ENCODE measurements at places on chromosomes 3 and 15.

GRCh38 chr3:134838599-134838998 lies 43.5 kb downstream of the EPHB1 start:
- H3K36me3 ChIP-seq = no peaks in the 10 kb centered on the region
- H3K27me3 ChIP-seq = no peaks in the 10 kb centered on the region
- H3K4me1 ChIP-seq = no peaks in the 10 kb centered on the region
- no peak overlapping the region for H3K4me3 ChIP-seq

DNA sequence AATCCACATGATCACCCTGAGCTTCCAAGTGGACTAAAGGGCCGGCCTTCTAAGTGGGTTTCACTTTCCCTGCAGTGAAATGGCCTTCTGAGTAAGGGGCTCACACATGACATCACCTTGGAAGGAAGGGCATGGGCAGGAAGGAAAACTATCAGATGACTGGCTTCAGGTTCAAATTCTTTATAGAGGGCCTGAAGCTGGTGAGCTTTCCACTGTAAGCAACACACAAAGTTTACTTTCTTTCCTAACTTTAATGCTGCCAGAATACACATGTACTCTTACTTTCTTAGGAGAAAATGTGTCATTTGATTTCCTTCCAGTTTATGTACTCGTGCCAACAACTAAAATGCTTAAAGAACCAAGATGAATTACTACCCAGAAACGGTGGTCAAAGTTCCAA lies 475.6 kb downstream of the FOXP1 start:
- no peaks in the 10 kb centered on the region for H3K36me3 ChIP-seq
- H3K4me1 ChIP-seq = peaks cover 73% of the 10 kb centered on the region
- no peak overlapping the region for H3K4me3 ChIP-seq
- DNase-seq = no peak
- no peaks in the 10 kb centered on the region for H3K27me3 ChIP-seq

GRCh38 chr3:175670557-175670956 lies 811.4 kb downstream of the NAALADL2 start:
- H3K36me3 ChIP-seq = no peaks in the 10 kb centered on the region
- no peaks in the 10 kb centered on the region for H3K27me3 ChIP-seq
- H3K4me1 ChIP-seq = no peaks in the 10 kb centered on the region
- no peak overlapping the region for H3K27ac ChIP-seq

DNA sequence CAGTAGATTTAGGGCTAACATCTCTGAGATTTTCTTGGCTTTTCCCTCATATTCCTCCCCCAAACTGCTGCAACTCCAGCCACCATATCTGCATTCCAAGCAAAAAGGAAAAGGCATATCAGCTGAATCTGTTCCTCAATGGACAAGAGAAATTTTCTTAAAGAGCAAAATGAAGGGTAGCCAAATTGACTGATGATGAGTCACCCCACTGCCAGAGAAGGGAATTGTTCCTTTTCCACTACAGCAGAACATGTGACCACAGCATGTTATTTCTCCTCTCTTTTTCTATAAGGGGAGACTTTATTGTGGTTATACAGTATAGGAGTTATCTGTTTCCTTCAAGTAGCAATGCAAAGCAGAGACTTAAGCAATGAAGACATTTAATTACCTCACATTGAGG lies 172.5 kb downstream of the MTHFS start:
- no peak overlapping the region for H3K4me3 ChIP-seq
- H3K4me1 ChIP-seq = no peaks in the 10 kb centered on the region
- no peak for DNase-seq
- H3K27ac ChIP-seq = no peak overlapping the region
- H3K36me3 ChIP-seq = no peaks in the 10 kb centered on the region

GRCh38 chr15:63869371-63870042 lies 35.8 kb upstream of the HERC1 start:
- no peaks in the 10 kb centered on the region for H3K4me1 ChIP-seq
- no peak overlapping the region for H3K27ac ChIP-seq
- H3K27me3 ChIP-seq = no peaks in the 10 kb centered on the region
- no peak for DNase-seq
- no peaks in the 10 kb centered on the region for H3K36me3 ChIP-seq

- no peak for DNase-seq
- no peak overlapping the region for H3K27ac ChIP-seq
- H3K4me3 ChIP-seq = no peak overlapping the region
- no peaks in the 10 kb centered on the region for H3K27me3 ChIP-seq
Measured at GRCh38 chr3:63349583-63350573, 71.8 kb downstream of the SYNPR start.

- H3K4me3 ChIP-seq = no peak overlapping the region
- H3K27ac ChIP-seq = no peak overlapping the region
- H3K27me3 ChIP-seq = no peaks in the 10 kb centered on the region
- H3K36me3 ChIP-seq = no peaks in the 10 kb centered on the region
Measured at GRCh38 chr3:159252274-159252673, 450.4 kb downstream of the MFSD1 start.

DNA sequence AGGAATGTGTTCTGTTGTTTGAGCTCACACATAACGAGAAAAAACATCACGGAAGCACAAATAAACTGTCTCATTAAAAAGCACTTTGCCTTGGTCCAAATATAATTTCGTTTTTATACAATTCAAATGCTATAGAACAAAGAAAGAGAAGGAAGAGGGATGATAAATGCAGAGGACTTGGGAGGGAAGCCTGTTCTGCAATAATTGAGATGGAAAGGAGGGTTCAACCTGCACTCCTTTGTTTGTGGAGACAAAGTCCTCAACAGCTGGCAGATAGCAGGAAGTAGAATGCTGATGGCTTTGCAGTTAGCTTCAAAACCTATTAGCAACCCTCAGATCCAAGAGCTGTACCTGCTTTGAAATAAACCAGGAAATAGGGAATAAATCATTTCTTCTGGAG lies 1010.8 kb downstream of the FHIT start:
- no peak overlapping the region for H3K4me3 ChIP-seq
- H3K27ac ChIP-seq = no peak overlapping the region
- no peaks in the 10 kb centered on the region for H3K36me3 ChIP-seq
- no peak for DNase-seq
- H3K27me3 ChIP-seq = no peaks in the 10 kb centered on the region

DNA sequence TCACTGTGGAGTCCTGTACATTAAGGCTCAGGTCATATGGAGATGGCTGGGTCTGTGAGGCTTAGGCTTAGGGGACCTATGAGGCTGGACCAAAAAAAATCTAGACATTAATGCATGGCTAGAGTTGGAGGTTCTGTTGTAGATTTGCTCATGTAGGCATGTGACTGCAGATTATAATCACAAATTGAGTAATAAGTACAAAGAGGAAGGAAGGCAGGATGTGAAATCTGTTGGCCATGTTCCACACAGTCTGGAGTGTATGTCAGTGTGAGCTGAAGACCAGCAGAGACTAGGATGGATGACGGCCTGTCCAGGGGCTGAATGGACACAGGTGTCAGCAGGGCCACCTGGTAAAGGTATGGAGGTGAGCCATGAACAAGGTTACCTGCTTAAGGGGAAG lies at the start of gene ST3GAL6:
ST3GAL6 (plus strand) TSS at position 265 of the 400 bp plus-strand sequence. CDS start 5,101 bp downstream, outside the sequence.
- no peak within 1 kb of the TSS for H3K4me3 ChIP-seq
- H3K27me3 ChIP-seq = no peaks in the 10 kb centered on the region
- DNase-seq = peak; percentile 1
- H3K4me1 ChIP-seq = no peaks in the 10 kb centered on the region

GRCh38 chr3:71681224-71681668 lies 44.0 kb downstream of the EIF4E3 start:
- H3K27me3 ChIP-seq = no peaks in the 10 kb centered on the region
- H3K4me3 ChIP-seq = no peak overlapping the region
- no peaks in the 10 kb centered on the region for H3K36me3 ChIP-seq
- peaks cover 31% of the 10 kb centered on the region for H3K4me1 ChIP-seq
- no peak for DNase-seq

- H3K4me3 ChIP-seq = no peak overlapping the region
- peak overlapping the region; percentile 16 for H3K27ac ChIP-seq
- no peaks in the 10 kb centered on the region for H3K36me3 ChIP-seq
- no peaks in the 10 kb centered on the region for H3K27me3 ChIP-seq
- DNase-seq = no peak
Measured at GRCh38 chr3:100024520-100025303, 89.6 kb downstream of the FILIP1L start.

GRCh38 chr15:31788104-31788503 lies 242.2 kb upstream of the CHRNA7 start:
- H3K36me3 ChIP-seq = no peaks in the 10 kb centered on the region
- no peak overlapping the region for H3K4me3 ChIP-seq
- no peaks in the 10 kb centered on the region for H3K4me1 ChIP-seq
- no peak overlapping the region for H3K27ac ChIP-seq
- H3K27me3 ChIP-seq = no peaks in the 10 kb centered on the region
- no peak for DNase-seq

- peaks cover 37% of the 10 kb centered on the region for H3K4me1 ChIP-seq
- no peak overlapping the region for H3K4me3 ChIP-seq
- no peak for DNase-seq
- no peaks in the 10 kb centered on the region for H3K27me3 ChIP-seq
- H3K36me3 ChIP-seq = no peaks in the 10 kb centered on the region
Measured at GRCh38 chr3:195012100-195012499, 258.9 kb downstream of the XXYLT1 start.

GRCh38 chr3:148373961-148374360 lies 323.7 kb upstream of the AGTR1 start:
- no peak overlapping the region for H3K4me3 ChIP-seq
- no peaks in the 10 kb centered on the region for H3K36me3 ChIP-seq
- H3K27me3 ChIP-seq = no peaks in the 10 kb centered on the region

DNA sequence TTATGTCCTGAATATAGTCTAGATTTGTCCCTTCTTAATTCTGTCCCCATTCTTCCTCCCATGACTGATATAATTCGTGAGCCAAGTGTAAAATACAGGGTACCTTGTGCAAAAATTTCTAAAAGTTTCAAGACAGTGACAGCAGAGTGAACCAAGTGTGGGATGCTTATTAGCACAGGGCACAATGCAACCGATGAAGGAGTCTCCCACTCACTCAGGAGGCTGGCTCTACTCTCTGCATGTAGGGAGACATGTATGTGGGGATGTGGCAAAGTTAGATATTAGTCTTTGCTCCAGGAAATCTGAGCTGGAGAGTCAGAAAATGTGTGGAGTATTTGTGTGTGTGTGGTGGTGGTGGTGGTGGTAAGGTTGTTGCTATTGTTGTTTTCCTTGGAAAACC lies 305.9 kb downstream of the CHL1 start:
- no peak overlapping the region for H3K4me3 ChIP-seq
- H3K4me1 ChIP-seq = no peaks in the 10 kb centered on the region
- H3K27ac ChIP-seq = no peak overlapping the region
- no peak for DNase-seq
- H3K36me3 ChIP-seq = no peaks in the 10 kb centered on the region

- H3K27me3 ChIP-seq = no peaks in the 10 kb centered on the region
- H3K36me3 ChIP-seq = no peaks in the 10 kb centered on the region
- no peak overlapping the region for H3K4me3 ChIP-seq
- H3K4me1 ChIP-seq = no peaks in the 10 kb centered on the region
Measured at GRCh38 chr3:161977063-161977462, 480.5 kb downstream of the OTOL1 start.

DNA sequence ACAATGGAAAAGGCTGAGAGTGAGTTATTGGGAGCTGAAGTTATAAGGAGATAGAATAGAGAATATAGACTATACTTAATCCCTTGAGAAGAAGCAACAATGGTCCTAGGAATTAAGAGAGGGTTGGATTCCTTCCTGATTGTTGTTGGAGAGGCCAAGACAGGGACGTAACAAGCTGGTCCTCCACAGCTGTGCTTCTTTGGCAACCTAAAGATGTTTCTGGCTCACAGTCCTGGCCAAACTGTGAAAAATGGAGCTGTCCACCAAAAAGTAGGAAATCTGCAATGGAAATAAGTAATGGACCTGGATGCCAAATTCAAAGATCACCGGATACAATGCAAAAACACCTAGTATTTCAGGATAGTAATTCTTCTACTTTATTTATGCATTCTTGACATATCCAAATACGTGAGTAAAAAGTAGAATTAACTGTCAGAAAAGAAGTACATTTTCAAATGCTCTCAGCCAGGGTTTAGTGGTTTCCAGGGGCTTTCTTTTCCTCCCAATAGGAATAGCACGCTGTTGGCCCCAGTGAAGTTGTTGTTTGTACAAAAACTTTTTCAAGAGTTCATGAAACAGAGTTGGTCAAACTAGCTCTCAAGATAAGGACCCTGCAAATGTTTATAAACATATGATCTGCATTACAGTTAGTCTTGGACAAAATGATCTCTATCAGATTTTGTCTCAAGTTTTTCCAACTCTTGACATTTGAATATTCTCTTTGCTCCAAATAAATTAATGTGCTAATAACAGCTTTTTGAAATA lies 28.3 kb downstream of the CERS3 start:
- no peaks in the 10 kb centered on the region for H3K4me1 ChIP-seq
- H3K36me3 ChIP-seq = peaks cover 36% of the 10 kb centered on the region
- H3K27me3 ChIP-seq = no peaks in the 10 kb centered on the region

GRCh38 chr3:112736386-112736785 lies 95.4 kb upstream of the CCDC80 start:
- no peaks in the 10 kb centered on the region for H3K27me3 ChIP-seq
- DNase-seq = no peak
- no peak overlapping the region for H3K27ac ChIP-seq
- H3K4me3 ChIP-seq = no peak overlapping the region

GRCh38 chr15:40549894-40550293 lies 14.9 kb downstream of the CCDC32 start:
- no peaks in the 10 kb centered on the region for H3K4me1 ChIP-seq
- peaks cover 4% of the 10 kb centered on the region for H3K36me3 ChIP-seq
- no peak overlapping the region for H3K27ac ChIP-seq

- H3K27me3 ChIP-seq = no peaks in the 10 kb centered on the region
- no peaks in the 10 kb centered on the region for H3K4me1 ChIP-seq
- no peak overlapping the region for H3K4me3 ChIP-seq
Measured at GRCh38 chr15:49718846-49719245, 98.0 kb downstream of the DTWD1 start.

DNA sequence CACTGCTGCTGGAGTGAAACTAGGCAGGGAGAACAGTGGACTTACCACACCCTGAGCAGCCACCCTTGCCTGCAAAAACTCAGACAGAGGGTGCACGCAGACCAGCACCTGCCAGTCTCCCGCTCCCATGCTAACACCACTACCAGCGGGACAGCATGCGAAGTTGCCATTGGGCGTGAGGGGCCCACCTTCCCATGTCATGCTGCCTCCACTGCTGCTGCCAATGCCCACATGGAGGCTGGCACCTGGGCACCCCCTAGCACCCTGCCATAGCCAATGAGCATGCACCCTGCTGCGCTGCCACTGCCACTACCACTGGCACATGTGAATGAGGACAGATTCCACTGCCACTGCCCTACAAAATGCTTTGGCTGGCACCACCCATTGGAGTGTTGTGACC lies 19.7 kb upstream of the MINAR1 start:
- DNase-seq = no peak
- H3K27ac ChIP-seq = no peak overlapping the region
- H3K27me3 ChIP-seq = no peaks in the 10 kb centered on the region
- H3K36me3 ChIP-seq = no peaks in the 10 kb centered on the region
- H3K4me3 ChIP-seq = no peak overlapping the region
- H3K4me1 ChIP-seq = no peaks in the 10 kb centered on the region

GRCh38 chr15:51499379-51499976 lies 123.1 kb downstream of the DMXL2 start:
- H3K27me3 ChIP-seq = no peaks in the 10 kb centered on the region
- no peaks in the 10 kb centered on the region for H3K36me3 ChIP-seq
- no peaks in the 10 kb centered on the region for H3K4me1 ChIP-seq
- no peak overlapping the region for H3K27ac ChIP-seq
- H3K4me3 ChIP-seq = no peak overlapping the region
- DNase-seq = no peak

Measured in esophagus squamous epithelium (tissue), 5 donors.